GM13976 (cell line): ENCODE measurements at places on chromosomes 4 and X.

DNA sequence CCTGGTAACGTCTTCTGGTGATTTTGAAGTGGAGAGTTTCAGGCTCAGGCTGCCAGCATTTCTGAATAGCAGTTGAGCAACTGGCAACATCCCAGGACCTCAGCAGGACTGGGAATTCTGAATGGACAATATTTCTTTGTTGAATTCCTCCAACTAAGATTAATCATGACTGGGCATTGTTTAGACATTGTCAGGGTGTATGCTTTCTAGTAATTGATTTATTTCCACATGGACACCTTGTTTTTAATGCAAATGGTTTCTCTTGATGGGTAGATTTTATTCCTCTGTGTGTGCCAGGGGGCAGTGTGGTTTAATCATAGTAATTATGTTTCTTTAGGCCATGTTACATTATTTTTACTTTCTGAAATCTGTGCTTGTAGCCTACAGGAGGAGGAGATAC lies 1004.7 kb upstream of the LCORL start:
- DNase-seq, result no peak

GRCh38 chr4:2102045-2102883 lies 43.1 kb downstream of the NAT8L start:
- no peak for DNase-seq

DNA sequence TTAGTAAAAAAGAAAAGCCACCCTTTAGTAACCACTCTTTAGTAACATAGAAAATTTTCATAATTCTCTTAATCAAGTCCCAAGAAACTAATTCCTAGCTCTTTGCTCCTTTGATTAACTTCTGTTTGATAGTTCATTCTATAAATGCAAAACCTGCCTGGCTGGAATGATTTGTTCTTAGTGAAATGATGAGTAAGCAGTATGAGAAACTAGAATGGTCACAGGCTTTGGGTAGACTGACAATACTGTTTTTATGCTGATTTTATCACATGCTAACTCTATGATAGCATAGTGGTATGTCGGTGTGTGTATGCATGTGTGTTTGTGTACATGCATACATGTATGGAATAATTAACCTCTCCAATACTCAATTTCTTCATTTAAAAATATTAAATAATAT lies 81.2 kb downstream of the SYTL5 start:
- DNase-seq, result no peak

- DNase-seq, result no peak
Measured at GRCh38 chr4:8710416-8710815, 117.9 kb downstream of the CPZ start.

GRCh38 chr4:91447168-91447567 lies 856.6 kb upstream of the GRID2 start:
- DNase-seq, result no peak

GRCh38 chrX:153848325-153848724 lies 18.0 kb upstream of the PDZD4 start:
- DNase-seq, result no peak

- DNase-seq, result no peak
Measured at GRCh38 chr4:10276152-10276551, 159.6 kb upstream of the WDR1 start.

DNA sequence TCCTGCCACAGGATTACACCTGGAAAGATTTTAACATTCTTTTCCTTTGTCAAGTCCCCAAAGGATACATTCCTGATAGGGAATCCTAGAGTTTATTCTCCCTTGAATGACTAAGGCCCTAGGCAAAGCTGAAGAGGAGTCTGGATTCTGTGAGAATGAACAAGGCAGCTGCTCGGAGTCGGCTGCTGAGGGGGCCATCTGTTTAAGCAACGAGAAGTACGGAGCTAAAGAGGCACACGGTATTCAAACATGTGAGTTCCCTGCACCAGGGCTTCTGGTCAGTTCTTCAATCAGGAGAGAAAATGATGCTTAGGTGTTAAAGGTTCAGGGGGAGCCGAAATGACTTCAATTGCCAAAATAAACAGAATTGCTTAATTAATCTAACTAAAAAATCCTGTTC lies 97.6 kb downstream of the MGST2 start:
- no peak for DNase-seq

DNA sequence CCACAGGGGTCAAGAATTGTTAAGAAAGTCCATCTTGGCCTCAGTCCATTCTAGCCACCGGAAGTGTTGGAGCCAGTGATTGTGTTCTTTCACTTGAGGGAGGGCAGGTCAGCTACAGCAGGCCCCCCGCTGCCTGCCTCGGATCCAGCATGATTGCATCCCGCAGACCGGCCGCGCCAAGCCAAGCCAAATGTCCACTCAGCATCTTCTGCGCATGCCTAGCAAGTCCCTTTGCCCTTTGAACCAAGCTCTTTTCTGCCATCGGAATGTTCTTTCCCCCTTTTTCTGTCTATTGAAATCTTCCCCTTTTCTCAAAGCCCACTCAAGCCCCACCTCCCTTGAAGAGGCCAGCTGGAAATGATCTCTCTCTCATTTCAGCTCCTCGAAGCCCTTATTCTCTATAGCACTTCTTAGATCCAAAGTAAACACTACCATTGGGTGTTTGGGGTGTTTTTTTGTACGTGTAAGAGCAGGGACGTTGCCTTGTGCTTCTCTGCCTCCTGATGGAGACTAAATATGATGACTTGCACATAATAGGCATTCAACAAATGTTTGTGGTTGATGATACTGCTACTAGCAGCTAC lies 147.8 kb upstream of the BCOR start:
- DNase-seq, result no peak

GRCh38 chr4:37879365-37879764 lies 11.5 kb upstream of the TBC1D1 start:
- DNase-seq, result no peak

- no peak for DNase-seq
Measured at GRCh38 chr4:171993247-171993646, 180.0 kb downstream of the GALNTL6 start.

DNA sequence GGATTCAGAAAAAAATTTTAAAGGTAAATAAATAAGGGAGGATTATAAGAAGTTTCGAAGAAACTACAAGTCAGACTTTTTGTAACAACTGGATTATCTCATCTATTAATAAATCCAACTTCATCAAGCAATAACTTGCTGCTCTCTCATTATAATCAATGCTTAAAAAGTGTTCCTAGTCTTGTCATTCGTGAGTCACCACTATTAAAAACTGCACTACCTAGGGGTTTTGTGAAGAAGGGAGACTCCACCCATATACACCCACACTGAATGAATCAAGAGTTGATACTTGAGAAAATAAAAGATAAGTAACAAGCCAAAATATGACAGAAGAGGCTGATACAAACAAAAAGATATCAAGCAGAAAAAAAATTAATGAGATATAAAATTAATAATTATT lies 360.5 kb downstream of the ZNF674 start:
- no peak for DNase-seq

GRCh38 chrX:141314441-141314840 lies 72.1 kb upstream of the SPANXC start:
- no peak for DNase-seq
